Activated CD8-positive, alpha-beta memory T cell treated with anti-CD3 and anti-CD28 coated beads for 36 hours (primary cell): ENCODE measurements at places on chromosomes 11 and 22. TPM values are rescaled to one million over a fixed set of nuclear protein-coding genes. Genes with fewer than 3 reads are reported as not detected.

Gene CPT1A
- 24.6 TPM for total RNA-seq

Gene OR51B4
- not detected for total RNA-seq

Gene ANO5
- total RNA-seq, result not detected

Gene RIMBP3C
- not detected for total RNA-seq

Gene IGLL5
- not detected for total RNA-seq

Gene PATE4
- not detected for total RNA-seq

Gene OR5P2
- not detected for total RNA-seq

Gene PNPLA3
- 0.42 TPM for total RNA-seq

Gene KDELR3
- total RNA-seq, result 0.55 TPM

Gene HBD
- total RNA-seq, result not detected

Gene CFAP300
- not detected for total RNA-seq

Gene KDM4D
- 1.3 TPM for total RNA-seq

Gene SCN3B
- not detected for total RNA-seq

Gene RIC3
- total RNA-seq, result 8.0 TPM

Gene SLC22A8
- not detected for total RNA-seq

Gene KRTAP5-9
- total RNA-seq, result not detected

Gene A4GALT
- not detected for total RNA-seq

Gene GDPD4
- total RNA-seq, result not detected

Gene NELL1
- total RNA-seq, result not detected

Gene ENTHD1
- total RNA-seq, result 0.46 TPM

Gene MICAL2
- 158 TPM for total RNA-seq

Gene FERMT3
- 220 TPM for total RNA-seq

Gene TCF20
- 68.0 TPM for total RNA-seq

Gene GAB2
- 2.6 TPM for total RNA-seq

Gene OR6A2
- total RNA-seq, result 0.13 TPM

Gene CHRM1
- not detected for total RNA-seq

Gene SAA2
- total RNA-seq, result not detected

Gene KIAA0930
- total RNA-seq, result 41.3 TPM

Gene MMP3
- total RNA-seq, result not detected

Gene SIK2
- total RNA-seq, result 7.0 TPM
